ENCODE measurements at places on chromosomes 16 and 17.

- DNase-seq, result no peak
Observed at GRCh38 chr17:64135000-64135399, 5.1 kb upstream of the ERN1 start.

DNA sequence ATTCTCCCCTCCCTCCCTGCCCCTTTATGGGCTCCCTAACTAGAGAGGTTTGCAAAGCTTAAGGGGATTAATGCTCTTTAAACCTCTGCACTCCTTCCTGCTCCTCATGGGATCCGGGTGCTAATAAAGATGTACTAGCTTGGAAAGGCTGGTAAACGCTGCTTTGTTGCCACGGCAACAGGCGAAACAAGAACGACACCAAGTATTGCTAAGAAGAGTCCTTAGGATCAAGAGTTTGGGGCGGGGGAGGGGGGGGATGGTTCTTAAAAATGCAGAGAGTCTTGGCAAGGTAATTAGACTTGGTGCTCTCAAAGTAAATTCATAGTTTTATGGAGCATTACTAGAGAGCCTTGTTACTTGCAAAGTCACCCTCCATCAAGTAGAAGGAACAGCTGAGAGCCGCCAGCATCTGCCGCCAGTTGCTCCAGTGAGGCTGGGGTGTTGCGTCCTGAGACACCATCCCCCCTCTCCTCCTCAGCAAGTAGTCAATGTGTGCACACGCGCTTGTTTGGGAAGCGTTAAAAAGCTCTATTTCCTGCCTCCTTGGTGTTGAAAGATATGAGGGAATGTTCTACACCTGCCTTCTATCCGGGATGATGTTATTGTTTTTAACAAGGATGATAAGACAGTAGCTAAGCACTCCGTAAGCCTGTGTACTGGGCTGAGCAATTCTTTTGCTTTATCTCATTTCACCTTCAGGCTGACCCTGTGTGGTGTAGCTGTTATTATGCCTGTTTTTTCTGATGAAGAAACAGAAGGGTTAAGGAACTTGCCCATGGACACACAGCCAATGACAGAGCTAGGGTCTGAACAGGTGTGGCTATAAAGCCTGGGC, 190.9 kb downstream of the CCDC182 start:
- DNase-seq, result no peak

GRCh38 chr17:62755141-62755851, 52.8 kb downstream of the MARCHF10 start:
- no peak for DNase-seq

GRCh38 chr16:82033683-82034300, 1.3 kb upstream of the HSD17B2 start:
- DNase-seq, result no peak

DNA sequence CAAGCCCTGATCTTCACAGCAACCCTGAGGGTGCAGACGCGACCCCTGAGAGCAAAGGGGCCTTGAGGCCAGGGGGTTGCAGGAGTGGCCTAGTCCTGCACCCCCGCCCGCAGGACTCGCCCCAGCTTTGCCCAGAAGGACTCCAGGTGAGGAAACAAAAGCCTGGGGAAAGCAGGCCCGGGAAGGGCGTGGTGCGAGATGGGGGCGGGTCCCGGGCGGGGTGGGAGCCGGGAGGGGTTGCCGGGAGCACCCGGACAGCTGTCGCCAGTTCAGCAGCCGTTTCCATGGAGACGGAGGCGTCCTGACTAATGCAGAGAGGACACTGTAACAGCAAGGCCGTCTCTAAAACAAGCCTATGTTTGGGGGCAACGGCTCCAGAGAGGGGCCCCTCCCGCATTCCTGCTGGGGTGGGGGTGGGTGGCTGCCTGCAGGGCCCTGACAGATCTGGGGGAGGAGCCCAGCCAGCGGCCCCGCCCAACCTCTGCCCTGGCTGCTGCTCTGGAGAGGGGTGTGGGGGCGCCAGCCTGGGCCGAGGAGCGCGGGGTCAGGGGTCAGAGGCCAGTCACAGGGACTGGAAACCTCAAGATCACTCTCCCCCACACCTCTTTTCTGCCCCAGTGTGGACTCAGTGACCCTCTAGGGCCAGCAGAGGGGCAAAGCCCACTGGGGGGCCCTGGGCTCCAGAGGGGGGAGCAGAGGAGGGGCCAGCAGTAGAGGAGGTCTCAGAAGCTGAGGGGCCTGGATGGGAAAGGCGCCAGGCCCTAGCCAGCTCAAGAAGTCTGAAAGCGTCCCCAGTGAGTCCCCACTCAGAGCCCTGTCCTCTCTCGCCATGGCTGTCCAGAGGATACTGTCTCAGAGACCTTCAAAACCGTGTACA, 3.1 kb upstream of the TPPP3 start:
- no peak for DNase-seq

All from activated CD8-positive, alpha-beta memory T cell treated with anti-CD3 and anti-CD28 coated beads for 1 hour (primary cell).